Activated CD8-positive, alpha-beta T cell treated with anti-CD3 and anti-CD28 coated beads, Interleukin-2, amount 10 ng/mL, durations not matched to agents 7 days and 5 days (primary cell): ENCODE measurements at places on chromosomes 4 and X. TPM values are rescaled to one million over a fixed set of nuclear protein-coding genes. Genes with fewer than 3 reads are reported as not detected.

The FMR1NB gene
- total RNA-seq = not detected

- DNase-seq = no peak
Measured at GRCh38 chr4:99062120-99062519, 26.5 kb downstream of the ADH5 start.

- DNase-seq = no peak
Measured at GRCh38 chrX:134025986-134026545, 40.7 kb upstream of the GPC3 start.

The SSX1 gene
- not detected for total RNA-seq

The CFP gene
- 11.5 TPM for total RNA-seq

- DNase-seq = no peak
Measured at GRCh38 chrX:131826572-131826971, 196.5 kb upstream of the STK26 start.

DNA sequence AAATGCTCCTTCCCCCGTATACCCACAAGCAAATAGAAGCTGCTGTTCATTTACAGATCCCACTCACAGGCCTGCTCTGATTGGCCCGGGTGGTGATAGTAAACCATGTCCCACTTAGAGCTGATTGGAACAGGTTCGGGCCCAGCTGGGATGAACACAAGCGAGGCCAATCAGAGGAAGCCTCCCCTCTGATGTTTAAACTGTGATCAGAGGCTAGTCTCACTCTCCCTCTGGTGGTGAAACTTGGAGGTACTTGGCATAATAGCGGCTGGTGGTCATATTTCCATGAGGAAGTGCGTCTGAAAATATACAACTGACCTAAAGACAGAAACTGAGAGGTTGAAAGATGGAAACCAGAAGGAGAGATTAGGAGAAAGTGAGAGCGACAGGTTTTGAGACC, 51.5 kb upstream of the TRPC3 start:
- peak; percentile 34 for DNase-seq

DNA sequence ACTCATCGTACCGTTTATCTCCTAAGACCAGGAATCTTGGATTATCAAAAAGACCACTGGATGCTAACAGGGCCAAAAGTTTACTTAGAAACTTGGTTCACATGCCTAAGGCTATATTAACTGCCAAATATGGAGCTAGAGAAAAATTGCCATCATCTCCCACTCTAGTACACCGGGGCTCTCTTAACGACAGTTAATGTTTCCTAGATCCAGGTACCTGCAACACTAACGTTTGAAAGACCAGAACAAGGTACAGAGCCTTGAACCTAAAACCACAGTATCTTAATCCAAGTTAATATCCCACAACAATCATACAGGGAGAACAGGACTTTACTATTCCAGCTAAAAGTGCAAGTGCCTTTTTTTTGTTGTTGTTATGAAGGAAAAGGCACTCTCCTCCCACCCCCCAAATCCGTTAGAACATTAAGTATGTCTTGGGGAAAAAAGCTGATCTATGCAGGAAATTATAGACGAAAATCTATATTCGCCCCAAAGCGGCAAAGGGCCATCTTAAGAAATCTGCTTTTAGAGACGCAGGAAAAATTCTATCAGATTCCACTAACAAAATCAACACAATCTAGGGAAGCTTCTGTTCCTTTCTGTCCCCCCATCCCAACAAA, 1.3 kb downstream of the G3BP2 start:
- no peak for DNase-seq

The MAGEA1 gene
- not detected for total RNA-seq

GRCh38 chrX:132153166-132153565, 25.3 kb upstream of the FRMD7 start:
- no peak for DNase-seq

- DNase-seq = no peak
Measured at GRCh38 chr4:26782168-26782829, 78.3 kb upstream of the STIM2 start.

The HSD17B11 gene
- total RNA-seq = 30.2 TPM

DNA sequence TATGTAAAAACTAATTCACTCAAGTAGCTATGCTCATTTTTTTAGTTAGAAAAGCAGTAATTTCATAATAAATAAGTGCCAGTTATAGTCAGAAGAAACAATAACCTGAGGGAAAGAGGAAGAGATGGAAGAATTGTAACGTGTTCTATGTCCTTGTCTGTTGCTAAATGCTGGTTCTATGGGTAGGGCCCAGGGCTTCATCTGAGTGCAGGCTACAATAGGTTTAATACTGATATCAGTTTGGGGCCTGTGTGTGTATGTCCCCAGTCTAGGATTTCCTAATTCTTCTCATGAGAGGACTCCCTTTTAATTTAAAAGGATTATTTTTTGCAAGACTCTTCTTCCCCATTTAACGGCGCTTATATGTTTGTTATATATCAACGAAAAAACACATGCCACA, 3.3 kb upstream of the EREG start:
- no peak for DNase-seq

GRCh38 chr4:7252051-7252450, 59.7 kb downstream of the SORCS2 start:
- no peak for DNase-seq

The SPANXN3 gene
- not detected for total RNA-seq

The STOX2 gene
- total RNA-seq = not detected

DNA sequence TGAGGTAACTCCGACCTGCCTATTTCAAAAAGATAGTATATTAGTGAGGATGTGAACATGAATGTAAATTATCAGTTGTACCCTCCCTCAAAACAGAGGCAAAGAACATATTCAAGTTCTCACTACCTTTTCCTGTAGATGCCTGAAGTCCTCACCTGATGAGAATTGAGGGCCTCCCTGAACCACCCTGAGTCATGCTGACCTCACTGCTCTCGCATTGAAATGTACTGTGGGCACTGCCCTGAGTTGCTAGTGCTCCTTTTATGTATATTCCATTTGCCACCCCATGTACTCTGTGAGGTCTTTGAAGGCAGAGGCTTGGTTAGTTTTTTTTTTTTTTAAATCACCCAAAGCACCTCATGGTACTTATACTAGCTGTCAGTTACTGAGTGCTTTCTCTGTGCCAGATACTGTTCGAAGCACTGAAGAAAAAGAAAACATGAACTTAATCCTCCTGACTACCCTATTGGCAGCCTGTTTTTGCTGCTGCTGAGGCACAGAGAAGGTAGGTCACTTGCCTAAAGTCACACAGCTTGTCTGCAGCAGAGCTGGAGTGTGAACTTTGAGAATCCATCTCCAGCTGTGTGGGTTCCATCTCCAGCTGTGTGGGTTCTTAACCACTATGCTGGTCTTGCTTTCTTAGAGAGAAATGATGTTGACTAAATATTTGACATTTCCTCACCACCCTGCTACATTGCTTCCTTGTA, 253.1 kb upstream of the GPC4 start:
- DNase-seq = no peak

DNA sequence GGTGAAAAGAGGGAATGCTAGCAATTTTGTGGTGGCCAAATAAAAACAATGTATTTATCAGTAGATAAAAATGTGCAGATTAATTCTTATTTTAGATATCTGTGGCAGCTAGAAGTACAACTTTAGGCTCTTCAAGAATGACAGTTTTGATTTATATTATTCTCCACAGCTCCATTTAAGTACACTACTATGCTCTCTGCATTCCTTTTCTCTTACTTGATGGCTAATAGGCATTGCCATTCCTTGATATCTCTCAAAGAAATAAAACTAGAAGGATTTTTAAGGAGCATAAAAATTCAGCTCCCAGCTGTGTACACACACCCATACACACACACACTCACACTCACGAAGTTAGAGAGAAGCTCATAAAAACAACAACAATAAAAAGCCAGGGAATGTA, 59.4 kb upstream of the H2AZ1 start:
- no peak for DNase-seq

GRCh38 chr4:7031558-7032449, 11.4 kb upstream of the TADA2B start:
- no peak for DNase-seq

GRCh38 chrX:153905481-153906095, 1.1 kb downstream of the AVPR2 start:
- no peak for DNase-seq

- DNase-seq = no peak
Measured at GRCh38 chr4:107253090-107253489, 217.0 kb upstream of the DKK2 start.

DNA sequence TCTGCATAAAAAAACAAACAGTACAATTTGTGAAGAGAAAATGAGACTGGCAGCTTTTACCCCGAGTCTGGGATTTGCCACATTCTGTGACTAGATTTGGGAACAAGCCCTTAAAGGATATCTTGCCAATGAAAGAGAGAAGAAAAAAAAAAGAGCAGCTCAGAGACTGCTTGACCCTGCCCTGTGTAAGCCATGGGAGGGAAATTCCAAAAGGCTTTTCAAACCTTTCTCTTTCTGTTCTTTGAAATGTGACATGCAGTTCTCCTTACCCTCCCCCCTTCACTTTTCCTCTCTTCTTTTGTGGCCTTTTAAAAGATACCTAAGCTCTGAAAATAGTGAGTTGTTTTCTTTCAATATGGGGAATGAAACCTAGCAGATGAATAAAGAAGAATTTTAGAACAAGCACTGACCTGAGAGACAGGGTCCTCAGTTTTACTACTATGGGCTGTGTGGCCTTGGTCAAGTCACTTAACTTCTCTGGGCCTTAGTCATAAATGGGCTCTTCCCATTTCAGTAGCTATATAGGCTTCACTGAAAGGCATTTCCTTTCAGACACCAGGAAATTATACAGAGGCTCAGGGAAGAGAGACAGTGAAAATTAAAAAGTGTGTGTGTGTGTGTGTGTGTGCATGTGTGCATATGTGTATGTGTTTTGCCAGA, 5.1 kb downstream of the CCDC160 start:
- DNase-seq = no peak

DNA sequence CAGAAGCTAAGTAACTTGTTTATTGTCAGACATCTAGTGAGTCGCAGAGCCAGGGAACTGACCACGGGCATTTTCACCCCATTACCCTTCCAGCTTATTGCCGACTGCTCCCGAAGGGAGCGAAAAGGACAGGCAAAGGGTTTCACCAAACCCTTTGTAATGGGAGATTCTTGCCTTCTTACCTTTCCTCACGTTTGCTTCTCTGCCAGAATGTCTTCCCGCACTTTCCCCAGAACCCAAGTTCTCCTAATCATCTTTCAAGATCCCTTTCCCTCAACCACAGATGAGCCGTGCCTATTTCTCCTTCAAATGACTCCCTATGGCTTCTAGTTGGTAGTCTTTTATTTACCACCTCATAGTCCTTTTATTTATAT, 520 bp upstream of the SRP72 start:
- DNase-seq = no peak

DNA sequence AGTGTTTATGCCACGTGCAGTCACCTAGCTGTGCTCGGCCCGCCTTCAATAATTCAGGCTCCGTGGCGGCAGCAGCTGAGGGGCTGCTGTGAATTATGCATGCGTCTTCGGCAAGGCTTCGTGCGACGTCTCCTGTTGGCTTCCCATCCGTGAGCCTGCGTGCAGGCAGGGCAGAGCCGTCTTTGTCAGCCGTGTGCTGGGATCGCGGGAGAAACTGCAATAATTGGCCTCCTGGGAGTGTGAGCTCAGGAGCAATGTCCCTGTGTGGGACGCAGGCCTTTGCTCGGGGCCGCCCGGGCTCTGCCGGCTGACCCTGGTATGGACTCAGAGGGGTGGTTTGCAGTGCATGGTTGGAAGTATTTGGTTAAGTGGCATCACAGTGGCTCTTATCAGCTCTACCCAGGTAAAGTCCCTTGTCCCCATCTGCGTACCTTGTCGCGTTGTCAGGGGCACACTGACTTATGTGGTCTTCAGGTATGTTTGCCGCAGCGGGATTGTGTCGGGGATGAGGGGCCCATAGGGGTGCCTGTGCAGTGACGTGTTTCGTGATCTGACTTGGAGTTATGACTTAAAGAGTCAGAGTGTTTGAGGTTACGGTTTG, 34.5 kb upstream of the HGFAC start:
- no peak for DNase-seq

The TLR10 gene
- total RNA-seq = not detected

DNA sequence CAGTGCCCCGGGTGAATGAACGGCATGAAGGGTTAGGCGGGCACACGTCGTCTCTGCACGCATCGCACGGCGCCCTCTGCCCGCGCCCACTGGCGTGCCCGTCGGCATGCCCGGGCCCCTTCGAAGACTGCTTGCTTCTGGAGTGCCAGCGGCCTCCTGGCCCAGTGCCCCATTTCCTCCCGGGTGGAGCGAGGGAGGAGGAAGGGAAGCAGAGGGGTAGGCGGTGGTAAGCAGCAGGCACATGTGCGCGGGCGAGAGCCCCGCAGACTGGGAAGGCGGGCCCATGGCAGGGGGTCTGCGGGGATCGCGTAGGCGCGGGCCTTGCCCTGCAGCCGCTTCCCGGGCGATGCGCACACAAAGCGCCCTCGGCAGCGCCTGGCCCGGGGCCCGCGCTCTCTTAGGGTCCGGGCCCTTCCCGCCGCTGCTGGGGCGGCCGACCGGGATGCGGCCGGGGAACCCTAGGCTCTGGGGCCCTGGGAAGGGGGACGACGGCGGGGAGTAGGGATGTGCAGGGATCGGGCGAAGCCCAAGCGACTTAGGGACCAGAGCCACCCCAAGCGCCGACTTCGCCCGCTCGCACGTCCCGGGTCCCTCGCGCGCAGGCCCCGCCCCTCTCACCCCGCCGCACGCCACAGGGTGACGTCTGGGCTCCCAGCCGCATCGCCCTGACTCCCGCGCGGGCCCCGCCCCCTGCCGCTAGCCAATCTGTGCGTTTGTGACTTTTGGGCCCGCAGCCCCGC, 866 bp upstream of the EMD start:
- no peak for DNase-seq

The PSAPL1 gene
- total RNA-seq = not detected

DNA sequence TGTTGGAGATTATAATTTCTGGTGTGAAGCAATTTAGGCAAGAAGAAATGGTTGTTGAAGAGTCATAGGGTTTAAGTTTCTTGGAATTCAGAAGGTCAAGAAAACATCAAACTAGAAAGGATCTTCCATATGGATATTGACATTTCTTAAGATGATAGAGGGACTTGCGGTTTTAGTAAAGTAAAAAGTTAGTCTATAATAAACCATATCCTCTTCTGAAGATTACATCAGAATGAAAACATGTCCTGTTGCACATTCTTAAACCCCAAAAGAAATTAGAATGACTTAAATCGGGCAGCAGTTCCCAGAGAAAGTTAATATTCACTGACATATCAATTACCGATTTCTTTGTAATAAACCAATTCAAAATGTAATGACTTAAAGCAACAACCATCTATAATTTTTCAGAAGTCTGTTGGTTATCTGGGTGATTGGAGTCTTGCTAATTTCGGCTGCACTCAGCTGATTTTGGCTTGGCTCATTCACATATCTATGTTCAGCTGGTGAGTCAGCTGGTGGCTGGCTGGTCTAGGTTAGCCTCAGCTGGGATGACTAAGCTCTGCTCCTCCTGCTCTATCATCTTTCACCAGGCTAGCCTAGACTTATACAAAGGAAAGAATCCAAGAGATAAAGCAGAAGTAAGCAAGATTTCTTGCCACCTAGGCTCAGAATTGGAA, 24.4 kb upstream of the DYNLT3 start:
- DNase-seq = no peak

GRCh38 chr4:48269861-48270522, 354 bp upstream of the TEC start:
- peak; percentile 93 for DNase-seq

DNA sequence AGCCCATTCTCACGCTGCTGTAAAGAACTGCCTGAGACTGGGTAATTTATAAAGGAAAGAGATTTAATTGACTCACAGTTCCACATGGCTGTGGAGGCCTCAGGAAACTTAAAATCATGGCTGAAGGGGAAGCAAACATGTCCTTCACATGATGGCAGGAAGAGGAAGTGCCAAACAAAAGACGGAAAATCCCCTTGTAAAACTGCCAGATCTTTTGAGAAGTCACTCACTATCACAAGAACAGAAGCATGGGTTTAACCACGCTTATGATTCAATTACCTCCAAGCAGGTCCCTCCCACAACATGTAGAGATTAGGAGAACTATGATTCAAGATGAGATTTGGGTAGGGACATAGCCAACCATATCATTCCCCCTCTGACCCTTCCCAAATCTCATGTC, 335.5 kb downstream of the IL15 start:
- no peak for DNase-seq
